Head of caudate nucleus (tissue), 42 donors: ENCODE measurements at places on chromosomes 2 and 18.

GRCh38 chr2:102686479-102687439 lies 67.4 kb downstream of the SLC9A2 start:
- no peak for DNase-seq

DNA sequence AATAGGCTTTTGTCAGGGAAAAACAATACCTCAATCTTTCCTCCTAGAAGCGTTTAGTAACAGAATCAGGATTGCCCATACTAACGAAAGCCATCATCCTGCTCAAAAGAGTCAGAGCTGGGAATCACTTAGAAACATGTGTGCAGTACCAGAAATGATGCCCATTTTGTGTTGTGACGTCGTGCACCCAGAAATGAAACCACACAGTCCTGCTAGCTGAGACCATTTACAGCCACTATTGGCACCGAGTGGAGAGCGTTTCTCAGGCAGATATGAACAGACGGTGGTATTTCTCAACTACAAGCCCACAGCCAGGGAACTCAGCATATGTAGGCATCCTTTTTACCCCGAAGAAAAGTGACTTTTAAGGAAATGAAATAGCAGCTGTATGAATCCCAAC lies 284.3 kb upstream of the LRATD1 start:
- DNase-seq, result no peak

DNA sequence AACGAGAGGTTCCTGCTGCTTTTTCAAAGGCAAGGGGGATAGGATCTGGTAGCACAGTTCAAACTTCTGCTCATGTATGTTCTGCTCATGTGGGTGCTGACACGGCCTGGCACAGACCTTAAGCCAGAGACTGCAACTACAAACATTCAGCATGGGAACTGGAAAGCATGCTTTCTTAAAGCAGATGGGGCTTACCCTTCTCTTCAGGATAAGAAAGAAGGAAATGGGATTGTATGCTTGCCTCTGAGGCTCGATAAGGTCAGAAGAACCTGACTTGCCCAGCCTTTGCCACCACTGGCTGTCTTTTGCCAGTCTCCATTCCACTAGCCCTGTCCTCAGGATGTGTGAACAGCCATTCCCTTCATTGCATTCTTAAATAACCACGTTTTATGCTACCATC lies 10.7 kb downstream of the DOCK10 start:
- no peak for DNase-seq

- DNase-seq, result no peak
Observed at GRCh38 chr18:25077038-25077943, 274.7 kb downstream of the ZNF521 start.

DNA sequence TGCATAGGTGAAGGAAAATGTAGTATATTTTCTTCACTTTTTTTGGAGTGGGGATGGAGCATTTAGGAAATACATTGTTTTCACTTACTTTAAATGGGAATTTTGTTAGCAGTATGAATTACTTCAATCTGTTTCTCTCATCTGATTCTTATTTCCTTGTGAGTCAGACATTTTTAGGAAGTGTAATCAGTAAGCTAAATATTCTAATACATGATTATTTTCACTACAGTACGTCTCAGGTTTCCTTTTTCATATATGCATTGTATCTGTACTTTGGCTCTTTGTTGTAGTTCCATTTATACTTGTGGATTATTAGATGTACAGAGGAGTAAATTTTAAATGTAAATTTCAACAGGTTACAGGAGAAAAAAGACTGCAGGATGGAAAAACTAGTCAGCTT lies 27.9 kb downstream of the GPD2 start:
- no peak for DNase-seq

DNA sequence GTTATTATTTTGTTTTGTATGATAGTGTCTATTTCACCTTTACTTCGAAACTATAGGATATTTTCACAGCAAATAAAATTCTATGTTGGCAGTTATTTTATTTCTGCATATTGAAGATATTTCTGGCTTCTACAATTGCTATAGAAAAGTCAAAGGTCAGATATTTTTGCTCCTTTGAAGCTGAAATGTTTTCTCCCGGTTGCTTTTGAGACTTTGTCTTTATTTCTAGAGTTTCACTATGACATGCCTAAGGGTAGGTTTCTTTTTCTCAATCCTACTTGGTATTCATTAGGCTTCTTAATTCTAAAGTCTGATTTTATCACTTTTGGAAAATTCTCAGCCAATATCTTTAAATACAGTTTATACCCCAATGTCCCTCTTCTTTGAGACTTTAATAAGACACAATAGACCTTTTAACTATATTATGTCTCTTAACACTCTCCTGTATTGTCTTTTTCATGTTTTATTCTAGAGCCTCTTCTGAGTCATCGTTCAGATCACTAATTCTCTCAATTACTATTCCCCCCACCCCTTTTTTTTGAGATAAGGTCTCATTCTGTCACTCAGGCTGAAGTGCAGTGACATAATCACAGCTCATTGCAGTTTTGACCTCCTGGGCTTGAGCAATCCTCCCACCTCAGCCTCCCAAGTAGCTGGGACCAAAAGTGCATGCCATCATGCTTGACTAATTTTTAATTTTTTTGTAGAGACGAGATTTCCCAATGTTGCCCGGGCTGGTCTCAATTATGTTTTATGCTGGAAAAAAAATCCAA lies 50.5 kb downstream of the USP37 start:
- DNase-seq, result no peak

GRCh38 chr2:126657148-126657635 lies 1.2 kb downstream of the GYPC start:
- no peak for DNase-seq

- no peak for DNase-seq
Observed at GRCh38 chr18:58844871-58845270, 19.8 kb upstream of the ZNF532 start.

GRCh38 chr18:50161597-50162205 lies 33.2 kb downstream of the MYO5B start:
- no peak for DNase-seq

DNA sequence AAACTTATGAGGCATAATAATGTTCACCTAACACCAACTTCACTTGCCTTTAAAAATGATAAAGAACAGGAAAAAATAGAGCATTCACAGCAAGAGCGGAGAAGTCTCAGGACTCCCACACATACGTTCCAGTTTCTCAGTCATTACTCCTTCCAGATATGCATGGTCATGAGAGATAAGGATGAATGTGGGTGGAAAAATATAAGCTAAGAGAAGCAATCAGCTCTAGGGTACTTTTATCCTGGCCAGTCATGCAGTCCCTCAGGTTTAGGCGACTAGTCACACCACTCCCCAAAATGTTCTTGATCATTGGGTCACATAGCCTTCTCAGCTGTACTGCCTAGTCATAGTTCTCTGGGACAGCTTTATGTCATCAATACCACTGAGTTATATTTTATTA lies 29.2 kb upstream of the CCDC178 start:
- DNase-seq, result no peak

DNA sequence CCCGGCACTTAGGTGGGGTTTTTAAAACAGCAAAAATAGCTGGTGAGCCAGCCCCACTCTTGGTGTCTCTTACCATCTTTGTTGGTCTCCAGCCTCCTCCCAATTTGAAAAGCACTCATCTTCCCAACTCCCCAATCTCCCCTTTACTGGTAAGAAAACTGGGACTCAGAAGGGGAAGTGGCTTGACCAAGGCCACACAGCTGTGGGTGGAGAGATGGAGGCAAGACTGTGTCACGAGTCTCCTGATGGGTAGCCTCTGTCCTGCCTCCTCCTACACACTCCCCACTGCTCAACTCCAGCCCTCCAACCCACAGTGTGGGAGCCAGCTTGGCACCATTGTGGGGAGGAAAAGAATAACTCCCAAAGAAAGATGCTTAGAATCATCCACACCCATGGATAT lies 140.4 kb downstream of the SMAD2 start:
- DNase-seq, result no peak

DNA sequence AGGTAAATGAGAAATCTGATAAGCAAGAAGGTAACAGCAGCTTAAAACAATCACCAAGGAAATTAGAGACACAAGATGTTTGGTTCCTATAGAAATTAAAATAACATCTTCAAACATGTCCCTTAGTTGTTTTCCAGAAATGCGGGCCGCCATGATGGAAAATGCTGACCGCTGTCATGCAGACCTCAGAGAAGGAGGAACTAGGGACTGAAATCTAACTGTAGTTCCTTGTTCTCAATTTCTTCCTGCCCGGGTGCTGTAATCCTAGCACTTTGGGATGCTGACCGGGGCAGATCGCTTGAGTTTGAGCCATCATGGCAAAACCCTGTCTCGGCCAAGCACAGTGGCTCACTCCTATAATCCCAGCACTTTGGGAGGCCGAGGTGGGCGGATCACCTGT lies 51.1 kb downstream of the TEX51 start:
- no peak for DNase-seq

GRCh38 chr18:34223893-34224422 lies 755 bp downstream of the NOL4 start:
- DNase-seq, result no peak

GRCh38 chr2:200534572-200534971 lies 8.6 kb downstream of the SGO2 start:
- no peak for DNase-seq

- no peak for DNase-seq
Observed at GRCh38 chr2:55555977-55556376, 36.5 kb downstream of the CFAP36 start.

GRCh38 chr2:127410871-127411652 lies 7.2 kb upstream of the PROC start:
- DNase-seq, result peak; percentile 23

- peak; percentile 76 for DNase-seq
Observed at GRCh38 chr2:190344276-190344827, 963 bp downstream of the INPP1 start.

DNA sequence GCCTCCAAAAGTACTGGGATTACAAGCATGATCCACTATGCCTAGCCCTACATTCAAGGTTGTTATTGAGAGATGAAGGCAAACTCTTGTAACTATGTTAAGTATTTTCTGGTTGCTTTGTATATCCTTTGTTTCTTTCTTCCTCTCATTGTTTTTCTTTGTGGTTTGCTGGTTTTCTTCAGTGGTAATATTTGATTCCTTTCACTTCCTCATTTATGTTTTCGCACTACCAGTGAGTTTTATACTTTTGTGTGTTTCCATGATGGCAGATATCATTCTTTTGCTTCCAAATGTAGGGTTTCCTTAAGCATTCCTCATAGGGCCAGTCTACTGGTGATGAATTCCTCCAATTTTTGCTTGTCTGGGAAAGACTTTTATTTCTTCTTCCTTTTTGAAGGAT lies 90.2 kb downstream of the NCK2 start:
- DNase-seq, result no peak

DNA sequence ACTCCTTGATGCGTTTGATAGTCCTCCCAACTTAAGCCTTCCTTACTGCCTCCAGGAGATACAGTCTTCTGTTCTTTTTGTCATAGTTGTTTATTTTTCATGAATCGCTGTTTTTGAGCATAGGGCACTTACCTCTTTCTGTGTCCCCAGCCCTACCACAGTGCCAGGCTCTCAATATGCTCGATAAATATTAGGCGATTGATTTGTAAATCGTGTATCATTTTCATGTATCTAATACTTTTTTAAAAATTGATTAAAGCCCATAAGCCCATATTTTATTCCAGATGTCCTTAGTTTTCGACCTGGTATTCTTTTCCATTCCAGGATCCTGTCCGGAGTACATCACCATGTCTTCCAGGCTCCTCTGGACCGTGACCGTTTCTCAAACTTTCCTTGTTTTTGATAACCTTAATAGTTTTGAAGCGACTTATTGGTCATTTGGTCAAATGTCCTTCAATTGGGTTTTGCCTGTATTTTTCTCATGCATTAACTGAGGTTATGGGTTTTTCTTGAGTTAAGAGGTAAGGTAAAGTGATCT lies 444 bp upstream of the MMADHC start:
- DNase-seq, result no peak

- DNase-seq, result no peak
Observed at GRCh38 chr2:142142595-142142994, 11.8 kb upstream of the LRP1B start.

DNA sequence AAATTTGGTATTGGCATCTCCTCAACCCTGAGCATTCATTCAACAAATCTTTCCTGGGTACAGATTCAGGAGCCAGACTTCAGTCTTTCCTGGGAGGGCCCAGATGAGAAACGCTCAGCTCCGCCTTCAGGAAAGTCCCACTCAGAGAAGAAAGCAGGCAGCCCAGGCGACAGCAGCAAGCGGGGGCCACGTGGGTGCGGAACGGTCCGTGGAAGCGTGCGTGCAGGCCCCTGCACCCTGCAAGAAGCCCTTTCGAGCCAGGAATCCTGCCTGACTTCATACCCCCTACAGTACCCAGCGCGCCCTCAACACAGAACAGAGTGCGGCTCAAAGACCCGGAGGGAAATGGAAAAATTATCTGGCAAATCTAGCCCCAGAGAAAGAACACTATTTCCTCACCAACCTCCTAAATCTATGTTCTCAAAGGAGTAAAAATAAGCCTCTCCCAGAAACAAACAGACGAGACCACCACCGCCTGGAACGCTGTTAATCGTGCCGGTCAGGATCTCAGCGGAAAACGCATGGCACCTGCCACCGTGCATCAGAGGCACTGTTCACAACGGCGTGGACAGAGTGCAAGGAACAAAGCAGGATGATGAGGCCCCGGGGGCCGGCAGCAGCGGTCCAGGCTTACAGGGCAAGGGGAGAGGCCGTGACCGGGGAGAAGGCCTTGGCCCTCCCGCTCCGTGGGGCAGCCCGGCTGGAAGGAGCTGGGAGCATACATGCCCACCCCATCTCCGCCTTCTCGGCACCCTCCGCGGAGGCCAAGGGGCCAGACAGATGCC lies 318.3 kb downstream of the EIPR1 start:
- peak; percentile 36 for DNase-seq

DNA sequence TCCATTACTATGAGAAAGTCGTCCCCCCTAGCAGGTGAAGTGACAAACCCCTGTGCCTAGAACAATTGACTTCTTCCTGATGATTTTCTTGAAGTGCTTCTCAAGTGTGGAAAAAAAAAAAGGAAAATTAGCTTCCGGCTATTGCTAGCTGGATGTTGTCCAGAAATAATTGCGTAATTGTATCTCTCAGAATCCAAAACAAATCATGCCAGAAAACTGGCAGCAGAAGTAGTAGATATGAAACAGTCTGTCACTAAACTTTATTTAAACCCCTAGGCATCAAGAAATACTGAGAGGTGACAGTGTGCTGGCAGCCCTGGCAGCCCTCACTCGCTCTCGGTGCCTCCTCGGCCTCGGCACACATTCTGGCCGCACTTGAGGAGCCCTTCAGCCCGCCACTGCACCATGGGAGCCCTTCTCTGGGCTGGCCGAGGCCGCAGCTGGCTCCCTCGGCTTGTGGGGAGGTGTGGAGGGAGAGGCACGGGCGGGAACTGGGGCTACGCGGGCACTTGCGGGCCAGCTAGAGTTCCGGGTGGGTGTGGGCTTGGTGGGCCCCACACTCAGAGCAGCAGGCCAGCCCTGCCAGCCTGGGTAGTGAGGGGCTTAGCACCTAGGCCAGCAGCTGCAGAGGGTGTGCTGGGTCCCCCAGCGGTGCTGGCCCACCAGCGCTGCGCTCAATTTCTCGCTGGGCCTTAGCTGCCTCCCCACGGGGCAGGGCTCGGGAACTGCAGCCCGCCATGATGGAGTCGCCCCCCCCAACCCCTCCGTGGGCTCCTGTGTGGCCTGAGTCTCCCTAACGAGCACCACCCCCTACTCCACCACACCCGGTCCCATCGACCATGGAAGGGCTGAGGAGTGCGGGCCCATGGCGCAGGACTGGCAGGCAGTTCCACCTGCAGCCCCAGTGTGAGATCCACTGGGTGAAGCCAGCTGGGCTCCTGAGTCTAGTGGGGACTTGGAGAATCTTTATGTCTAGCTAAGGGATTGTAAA lies 80.5 kb upstream of the ABCA12 start:
- no peak for DNase-seq
